ENCODE measurements at places on chromosomes 6 and 20. TPM values are rescaled to one million over a fixed set of nuclear protein-coding genes. Genes with fewer than 3 reads are reported as not detected.

- no peak for DNase-seq
These were observed 8.7 kb downstream of the GPX6 start for GRCh38 chr6:28506807-28507475.

TMEM244 gene
- total RNA-seq, result not detected

DNA sequence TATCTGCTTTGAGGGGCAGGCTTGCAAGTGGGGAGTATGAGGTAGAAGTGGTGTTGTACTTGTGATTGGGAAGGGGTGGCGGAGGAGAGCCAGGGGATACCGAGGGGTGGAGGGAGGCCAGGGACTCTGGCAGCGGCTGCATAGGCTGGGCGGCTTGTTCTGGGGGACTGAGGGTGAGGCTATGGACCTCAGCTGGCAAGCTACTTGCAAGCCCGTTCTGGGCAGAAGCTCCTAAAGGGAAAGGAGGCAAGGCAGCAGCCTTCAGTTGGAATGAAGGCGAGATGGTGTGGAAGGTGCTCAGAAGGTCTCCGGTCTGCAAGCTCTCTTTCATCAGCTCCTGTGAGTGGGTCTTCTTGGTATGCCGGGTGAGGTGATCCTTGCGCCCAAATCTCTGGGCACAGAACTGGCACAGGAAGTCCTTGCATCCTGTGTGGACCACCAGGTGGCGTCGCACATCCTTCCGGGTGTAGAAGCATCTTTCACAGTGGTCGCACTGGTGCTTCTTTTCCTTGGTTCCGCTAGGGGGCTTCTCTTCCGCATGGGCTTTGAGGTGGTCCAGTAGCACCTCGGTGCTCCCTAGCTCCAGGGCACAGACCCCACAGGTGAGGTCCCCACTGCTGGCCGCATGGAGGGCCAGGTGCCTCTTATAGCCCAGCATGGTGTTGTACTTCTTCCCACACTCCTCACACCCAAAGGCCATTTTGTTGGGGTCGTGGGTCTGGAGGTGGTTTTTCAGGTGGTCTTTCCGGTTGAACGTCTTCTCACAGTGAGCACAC is 66.0 kb downstream of the PLAGL1 start:
- DNase-seq, result peak; percentile 42

DNA sequence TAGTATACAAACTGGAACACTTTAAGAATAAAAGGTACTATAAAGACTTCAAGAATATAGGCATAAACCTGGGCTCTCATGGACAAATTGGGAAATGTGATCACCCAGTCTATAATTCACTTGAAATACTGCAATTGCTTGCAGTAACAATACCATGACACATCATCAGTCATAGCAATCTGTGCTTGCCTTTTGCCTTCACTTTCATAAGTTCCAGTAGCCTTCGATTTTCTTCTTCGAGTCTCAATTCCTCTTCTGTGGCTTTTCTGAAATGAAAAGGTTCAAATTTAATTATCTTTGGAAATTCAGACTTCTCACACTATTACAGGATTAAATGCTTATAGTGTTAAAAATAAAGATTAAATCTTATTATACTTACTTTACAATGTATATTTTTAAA is 96.3 kb upstream of the ZBTB24 start:
- no peak for DNase-seq

GRCh38 chr6:16343593-16343992 is 105.2 kb downstream of the GMPR start:
- DNase-seq, result no peak

- DNase-seq, result no peak
These were observed 76.6 kb upstream of the CST7 start for GRCh38 chr20:24872291-24873024.

MCHR2 gene
- not detected for total RNA-seq

DNA sequence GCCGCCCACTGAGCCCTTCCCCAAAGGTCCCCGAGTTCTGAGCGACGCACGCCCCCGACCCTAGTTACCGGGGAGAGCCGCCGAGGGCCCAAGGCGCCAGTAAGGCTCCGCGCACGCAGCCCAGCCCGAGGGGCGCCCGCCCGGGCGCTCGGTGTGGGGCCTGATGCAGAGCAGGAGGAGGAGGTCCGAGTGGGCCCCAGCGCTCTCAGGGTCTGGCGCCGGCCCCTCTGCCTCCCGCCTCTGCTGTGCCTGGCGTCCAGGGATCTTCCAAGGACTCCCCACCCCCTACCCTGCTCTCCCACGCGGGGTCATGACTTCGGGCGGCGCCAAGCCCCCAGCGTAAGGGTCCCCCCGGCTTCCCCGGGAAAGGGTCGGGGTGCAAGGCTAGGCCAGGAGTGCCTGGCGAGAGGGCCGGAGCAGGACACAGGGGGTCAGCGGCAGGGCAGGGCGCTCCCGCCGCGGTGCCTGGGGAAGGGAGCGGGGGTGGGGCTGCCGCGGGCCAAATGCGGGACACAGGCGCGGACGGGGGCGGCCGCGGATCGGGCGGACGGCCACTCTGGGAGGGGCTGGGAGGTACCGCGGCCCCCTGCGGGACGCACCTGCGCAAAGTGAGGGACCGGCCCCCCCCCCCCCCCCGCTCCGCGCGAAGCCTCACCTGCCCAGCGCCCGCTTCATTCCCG is 637 bp downstream of the ABHD12 start:
- DNase-seq, result peak; percentile 33

OVOL2 gene
- not detected for total RNA-seq

KCNK16 gene
- not detected for total RNA-seq

- DNase-seq, result no peak
These were observed 468.0 kb downstream of the PREX1 start for GRCh38 chr20:48359692-48360341.

- no peak for DNase-seq
These were observed 16.7 kb downstream of the PDRG1 start for GRCh38 chr20:31934968-31935764.

- DNase-seq, result no peak
These were observed 25.5 kb upstream of the DCBLD1 start for GRCh38 chr6:117456998-117457397.

DNA sequence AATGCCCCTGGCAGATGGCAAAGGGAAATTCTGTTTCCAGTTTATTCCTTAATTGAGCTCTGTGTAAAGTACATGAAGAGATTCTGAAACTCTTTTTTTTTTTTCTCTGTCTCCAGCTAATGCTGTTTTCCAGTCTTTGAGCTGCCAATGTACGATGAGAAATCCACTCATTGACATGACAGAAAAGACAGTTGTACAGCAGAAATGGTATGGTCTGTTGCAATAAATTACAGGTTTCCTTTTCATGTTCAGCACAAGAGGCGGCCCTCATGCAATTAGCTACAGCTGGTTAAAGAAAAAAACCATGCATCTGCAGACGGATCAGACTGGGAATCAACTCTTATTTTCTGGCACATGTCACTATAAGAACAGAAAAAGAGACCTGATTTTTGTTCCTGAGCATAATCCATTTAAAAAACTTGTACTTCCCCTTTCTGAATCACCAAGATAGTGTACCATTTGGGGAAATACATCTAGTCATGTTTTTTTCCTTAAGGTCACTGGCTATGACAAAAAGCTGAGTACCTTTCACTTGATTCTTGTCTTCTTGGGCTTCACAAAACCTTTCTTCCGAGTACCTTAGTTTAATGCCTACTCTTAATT is 289.8 kb upstream of the PREP start:
- no peak for DNase-seq

ZBTB46 gene
- total RNA-seq, result 13.6 TPM

DNA sequence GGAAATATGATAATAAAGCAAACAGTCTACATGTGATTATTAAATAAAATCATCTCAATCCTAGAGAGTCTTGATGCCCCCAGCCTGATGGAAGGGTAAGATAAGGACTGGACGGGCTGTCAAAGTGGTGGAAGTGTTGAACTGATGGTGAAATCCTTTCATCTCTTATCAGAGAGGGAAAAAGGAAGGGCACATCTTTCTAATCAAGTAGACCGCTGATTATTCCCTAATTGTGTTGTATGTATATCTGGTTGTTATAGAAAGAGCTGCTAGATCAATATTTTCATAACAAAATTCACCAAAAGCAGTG is 184.5 kb downstream of the PDE7B start:
- DNase-seq, result no peak

DNA sequence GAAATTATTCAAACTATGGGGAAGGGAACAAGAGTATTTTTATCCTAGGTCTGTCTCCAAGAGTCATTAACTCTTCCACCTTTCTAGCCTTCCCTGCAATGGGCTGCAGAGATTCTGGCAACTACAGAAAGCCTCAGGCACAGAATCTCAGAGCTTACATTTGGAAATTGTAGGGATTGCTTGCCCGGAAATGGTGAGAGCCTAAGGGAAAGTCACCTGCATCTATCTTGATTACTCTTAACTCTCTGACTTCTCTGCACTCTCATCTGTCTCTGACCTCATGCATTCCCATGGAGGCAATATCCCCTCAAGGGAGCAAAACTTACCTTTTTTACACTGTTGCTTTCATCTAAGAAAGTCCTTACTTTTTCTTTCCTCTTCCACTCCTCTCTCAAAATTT is 513.2 kb upstream of the MARCKS start:
- DNase-seq, result no peak

DNA sequence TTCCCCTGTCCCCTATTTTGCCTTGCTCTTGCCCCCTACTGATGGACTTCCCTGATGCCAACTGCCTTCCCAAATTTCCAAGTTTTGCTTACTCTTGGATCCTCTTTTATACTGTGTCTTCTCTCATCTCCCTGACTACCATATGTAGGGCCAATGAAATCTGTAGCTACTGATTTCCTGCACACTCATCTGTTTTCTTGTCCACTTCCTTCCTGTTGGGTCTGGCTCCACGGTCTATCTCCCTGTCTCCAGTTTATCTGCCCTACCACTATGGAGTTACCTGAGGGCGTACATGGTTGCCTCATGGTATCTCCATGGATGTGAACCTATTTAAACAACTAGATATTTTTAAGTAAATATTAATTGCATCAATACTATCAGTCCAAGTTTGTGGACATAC is 140.3 kb upstream of the MCHR2 start:
- no peak for DNase-seq

DNA sequence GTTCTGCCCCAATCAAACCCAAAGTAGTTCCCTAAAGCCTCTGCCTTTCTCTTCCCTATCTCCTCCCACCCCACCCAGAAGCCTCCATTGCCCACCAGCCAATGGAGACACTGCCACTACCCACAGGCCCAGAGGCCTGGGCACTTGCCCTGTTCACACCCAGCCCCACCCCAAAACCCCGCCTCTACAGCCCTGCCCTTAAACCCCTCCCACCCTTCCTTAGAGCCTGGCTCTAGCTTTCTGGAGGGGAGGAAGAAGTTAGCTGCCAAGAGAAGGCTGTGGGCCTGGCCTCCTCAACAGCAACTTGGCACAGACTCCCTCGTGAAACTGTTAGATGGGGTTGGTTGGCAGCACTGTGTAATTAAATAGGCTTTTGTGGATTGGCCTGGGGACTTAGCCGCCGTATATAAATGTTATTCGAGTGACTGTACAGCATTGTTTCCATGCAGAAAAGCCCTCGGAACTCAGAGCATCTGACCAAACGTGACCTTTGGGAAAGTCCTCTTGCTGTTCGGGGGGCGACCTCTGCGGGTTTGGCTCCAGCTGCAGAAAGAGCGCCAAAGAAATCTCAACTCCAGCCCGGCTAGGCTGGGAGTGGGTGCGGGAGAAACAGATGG is 31.4 kb downstream of the COL11A2 start:
- no peak for DNase-seq

- no peak for DNase-seq
These were observed 94.5 kb downstream of the PKHD1 start for GRCh38 chr6:51992876-51993275.

- DNase-seq, result no peak
These were observed 591.9 kb downstream of the CD109 start for GRCh38 chr6:74287932-74288331.

GRCh38 chr20:36792422-36792821 is 18.9 kb upstream of the DSN1 start:
- DNase-seq, result no peak

DNA sequence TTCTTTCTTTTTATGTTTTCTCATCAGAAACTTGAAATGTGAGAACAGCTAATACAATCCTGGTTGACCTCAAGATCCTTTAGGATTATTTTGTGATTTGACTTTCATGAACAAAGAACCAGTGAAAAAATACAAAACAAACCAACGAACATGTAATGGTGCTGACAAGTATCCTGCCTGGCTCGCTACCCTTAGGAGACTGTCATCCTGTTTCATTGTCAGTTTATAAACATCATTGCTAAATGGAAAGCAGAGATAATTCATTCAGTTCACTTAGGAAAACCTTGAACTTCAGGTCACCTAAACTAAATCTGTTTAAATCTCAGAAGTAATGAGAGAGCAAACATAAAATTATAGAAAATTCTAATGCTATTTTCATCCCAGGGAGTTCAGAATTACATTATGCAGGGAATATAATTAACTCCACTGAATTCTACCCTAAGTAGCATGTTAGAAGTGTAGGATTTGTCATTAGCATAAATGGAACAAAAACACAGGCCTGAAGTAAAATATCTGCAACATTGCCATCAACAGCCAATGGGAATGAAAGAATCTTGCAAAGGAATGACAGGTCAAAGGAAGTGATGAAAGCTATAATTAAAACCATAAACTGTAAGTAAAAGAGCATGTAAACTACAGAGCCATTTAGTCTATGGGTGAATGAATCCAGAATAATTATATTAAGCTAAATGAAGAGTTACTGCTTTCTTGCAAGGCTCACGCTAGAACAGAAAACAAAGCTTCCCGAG is 401.2 kb upstream of the MANEA start:
- no peak for DNase-seq

Data from left ventricle myocardium inferior (tissue), 1 donor.